ENCODE measurements at places on chromosomes 4 and X.

DNA sequence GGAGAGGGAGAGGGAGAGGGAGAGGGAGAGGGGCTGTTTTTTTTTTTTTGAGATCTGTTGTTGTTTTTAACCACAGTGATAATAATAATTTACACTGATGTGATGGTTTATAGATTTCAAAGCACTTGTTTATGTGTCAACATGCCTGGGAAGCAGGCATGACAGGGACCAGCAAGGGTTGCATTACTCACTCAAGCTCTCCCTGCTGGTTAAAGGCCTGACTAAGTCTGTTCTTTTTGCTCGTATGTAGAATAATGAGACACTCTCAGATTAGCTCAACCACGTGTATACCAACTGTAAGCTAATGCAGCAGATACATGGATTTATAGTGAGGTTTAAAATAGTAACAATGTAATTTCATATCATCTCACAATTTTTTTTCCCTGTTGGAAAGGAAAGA, 134.6 kb upstream of the BOD1L1 start:
- DNase-seq, result no peak

DNA sequence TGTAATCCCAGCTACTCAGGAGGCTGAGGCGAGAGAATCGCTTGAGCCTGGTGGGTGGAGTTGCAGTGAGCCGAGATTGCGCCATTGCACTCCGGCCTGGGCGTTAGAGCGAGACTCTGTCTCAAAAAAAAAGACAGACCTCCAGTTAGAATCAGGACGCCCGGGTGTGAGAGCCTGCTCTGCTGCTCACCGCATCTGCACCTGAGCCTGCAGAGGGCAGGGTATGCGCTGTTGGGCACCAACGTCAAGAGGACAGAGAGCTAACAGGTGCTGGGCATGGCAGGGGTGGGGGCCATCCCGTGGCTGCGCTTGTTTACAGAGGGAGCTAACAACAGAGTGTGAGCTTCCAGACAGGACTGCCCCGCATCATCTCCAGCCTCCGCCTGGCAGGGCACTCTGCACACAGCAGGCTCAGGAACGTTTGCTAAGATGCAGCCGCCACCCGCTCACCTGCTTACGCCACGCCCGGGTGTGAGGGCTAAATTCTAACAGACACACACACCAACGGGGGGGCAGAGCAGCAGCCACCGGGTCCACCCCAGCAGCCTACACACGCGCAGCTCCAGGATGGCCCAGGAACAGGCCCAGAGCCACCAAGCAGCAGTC, 50.0 kb upstream of the CPLX1 start:
- no peak for DNase-seq

- no peak for DNase-seq
Observed at GRCh38 chr4:141771889-141772830, 135.8 kb downstream of the IL15 start.

- DNase-seq, result no peak
Observed at GRCh38 chrX:84865113-84865512, 138.6 kb upstream of the APOOL start.

- no peak for DNase-seq
Observed at GRCh38 chr4:113732-114131, 10.6 kb upstream of the ZNF718 start.

GRCh38 chr4:1193206-1194009, 21.0 kb upstream of the SPON2 start:
- DNase-seq, result no peak

DNA sequence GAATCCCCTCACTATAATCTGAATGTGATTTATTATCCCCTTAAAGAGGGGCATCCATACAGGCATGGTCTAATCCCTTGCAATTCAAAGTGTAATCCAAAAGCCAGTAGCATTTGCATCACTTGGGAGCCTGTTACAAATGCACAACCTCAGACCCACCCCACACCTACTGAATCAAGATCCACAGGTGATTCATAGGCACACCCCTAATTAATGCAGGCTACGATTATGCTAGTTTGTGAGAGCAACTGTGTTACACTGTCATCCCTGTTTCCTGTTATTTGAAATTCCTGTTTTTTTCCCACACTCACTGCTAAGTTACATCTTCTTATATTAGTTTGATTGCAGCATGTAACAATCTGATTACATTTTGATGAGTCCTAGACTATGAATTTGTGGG, 120.0 kb downstream of the RAB28 start:
- no peak for DNase-seq

- DNase-seq, result no peak
Observed at GRCh38 chr4:166146806-166147540, 273.9 kb downstream of the TLL1 start.

- DNase-seq, result no peak
Observed at GRCh38 chr4:73870768-73871167, 1.6 kb downstream of the CXCL1 start.

GRCh38 chr4:128800701-128801284, 8.7 kb upstream of the JADE1 start:
- DNase-seq, result no peak

DNA sequence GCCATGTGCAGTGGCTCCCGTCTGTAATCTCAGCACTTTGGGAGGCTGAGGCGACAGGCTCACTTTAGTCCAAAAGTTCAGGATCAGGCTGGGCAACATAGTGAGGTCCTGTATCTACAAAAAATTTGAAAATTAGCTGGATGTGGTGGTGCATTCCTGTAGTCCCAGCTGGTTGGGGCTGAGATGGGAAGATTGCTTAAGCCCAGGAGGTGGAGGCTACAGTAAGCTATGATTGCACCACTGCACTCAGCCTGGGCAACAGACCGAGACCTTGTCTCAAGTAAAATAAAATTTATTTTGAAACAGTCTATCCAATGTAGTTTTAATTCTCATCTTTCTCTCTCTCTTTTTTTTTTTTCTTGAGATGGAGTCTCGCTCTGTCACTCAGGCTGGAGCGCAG, 21.1 kb downstream of the RBM10 start:
- DNase-seq, result no peak

DNA sequence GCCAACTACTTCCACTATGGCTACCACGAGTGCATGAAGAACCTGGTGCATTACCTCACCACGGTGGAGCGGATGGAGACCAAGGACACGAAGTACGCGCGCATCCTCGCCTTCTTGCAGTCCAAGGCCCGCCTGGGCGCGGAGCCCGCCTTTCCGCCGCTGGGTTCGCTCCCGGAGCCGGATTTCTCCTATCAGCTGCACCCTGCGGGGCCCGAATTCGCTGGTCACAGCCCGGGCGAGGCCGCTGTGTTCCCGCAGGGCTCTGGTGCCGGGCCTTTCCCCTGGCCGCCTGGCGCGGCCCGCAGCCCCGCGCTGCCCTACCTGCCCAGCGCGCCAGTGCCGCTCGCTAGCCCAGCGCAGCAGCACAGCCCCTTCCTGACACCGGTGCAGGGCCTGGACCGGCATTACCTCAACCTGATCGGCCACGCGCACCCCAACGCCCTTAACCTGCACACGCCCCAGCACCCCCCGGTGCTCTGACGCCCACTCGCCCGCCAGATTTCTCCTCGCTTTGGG, 2.1 kb downstream of the HELT start:
- DNase-seq, result no peak

DNA sequence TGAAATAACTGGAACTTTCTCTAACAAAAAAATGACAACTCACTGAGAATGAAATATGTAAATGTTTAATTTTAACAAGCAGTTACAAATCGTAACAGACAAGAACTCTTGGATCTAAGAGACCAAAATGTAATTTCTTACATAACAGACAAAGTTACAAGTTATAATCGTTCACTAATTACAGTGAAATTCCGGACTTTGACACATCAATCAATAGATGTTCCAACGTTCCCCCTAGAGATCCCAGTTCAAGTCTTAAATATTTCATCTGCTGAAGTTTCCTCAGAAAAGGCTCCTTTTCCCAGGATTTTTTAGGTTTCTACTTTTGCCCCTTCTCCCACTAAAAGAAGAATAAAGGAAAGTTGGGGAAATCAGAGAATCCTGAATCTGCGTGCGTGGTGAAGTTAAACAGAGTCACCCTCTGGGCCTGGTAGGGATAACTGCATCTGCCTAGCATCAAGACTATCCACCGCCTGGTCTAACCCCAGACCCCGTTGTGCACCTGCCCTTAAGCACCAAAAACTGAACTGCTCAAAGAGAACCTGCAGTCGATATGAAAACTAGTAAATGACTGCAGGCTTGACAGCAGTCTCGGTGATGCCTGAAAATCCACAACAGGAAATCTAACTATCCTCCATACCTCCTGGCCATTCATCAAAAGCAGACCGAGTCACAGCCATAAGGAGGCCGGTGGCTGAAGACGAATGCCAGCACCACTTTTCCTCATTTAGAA, 2.3 kb downstream of the IRF2 start:
- no peak for DNase-seq

DNA sequence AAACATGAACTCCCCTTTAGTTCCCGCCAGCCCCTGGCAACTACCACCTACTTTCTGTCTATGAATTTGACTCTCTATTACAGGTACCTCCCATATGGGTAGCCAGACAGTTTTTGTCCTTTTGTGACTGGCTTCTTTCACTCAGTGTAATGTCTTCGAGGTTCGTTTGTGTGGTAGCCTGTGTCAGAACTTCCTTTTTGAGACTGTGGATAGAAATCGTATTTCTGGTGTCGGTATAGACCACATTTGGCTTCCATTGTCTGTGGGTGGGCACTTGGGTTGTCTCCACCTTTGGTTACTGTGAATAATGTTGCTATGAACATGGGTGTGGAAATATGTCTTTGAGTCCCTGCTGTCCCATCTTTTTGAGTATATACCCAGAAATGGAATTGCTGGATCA, 5.4 kb upstream of the CLDN34 start:
- no peak for DNase-seq

DNA sequence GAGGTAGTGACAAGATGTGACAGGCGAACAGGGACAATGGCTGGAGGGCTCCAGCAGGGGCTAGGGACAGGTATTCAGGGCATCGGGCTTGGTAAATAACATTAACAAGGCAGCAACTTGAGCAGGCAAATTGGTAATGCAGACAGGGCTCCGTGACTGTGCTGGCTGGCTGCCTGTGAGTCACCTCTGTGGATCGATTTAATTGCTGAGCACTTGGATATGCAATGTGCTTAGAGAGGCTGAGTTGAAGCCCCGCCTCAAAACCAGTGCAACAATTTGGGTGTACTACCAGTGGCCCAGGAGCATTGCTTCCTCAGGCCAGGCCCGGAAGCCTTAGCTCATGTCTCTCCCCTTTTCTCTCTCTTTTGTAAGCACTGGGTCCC, 19.5 kb downstream of the CNGA2 start:
- no peak for DNase-seq

DNA sequence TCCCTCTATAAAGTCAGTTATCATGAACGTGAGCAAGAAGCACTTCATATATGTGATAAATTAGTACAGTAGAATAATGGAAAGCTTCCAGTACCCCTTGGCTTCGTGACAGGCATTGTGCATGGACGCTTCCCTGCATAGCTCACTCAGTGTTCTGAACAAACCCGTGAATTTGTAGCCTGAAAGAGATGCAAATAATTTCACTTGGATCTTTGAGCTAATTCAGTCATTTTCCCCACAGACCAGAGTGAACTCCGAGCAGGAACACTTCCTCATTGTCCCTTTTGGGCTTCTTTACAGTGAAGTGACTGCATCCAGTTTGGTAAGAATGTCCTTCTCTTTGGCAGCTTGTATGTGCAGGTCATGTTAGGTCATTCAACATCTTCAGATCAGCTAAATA, 50.1 kb downstream of the ADD1 start:
- no peak for DNase-seq

DNA sequence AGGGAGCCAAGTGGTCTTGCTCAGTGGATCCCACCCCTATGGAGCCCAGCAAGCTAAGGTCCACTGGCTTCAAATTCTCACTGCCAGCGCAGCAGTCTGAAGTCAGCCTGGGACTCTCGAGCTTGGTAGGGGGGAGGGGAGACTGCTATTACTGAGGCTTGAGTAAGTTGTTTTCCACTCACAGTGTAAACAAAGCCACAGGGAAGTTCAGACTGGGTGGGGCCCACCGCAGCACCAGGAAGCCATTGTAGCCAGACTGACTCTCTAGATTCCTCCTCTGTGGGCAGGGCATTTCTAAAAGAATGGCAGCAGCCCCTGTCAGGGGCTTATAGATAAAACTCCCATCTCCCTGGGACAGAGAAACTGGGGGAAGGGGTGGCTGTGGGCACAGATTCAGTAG, 721.0 kb upstream of the NDST4 start:
- no peak for DNase-seq

DNA sequence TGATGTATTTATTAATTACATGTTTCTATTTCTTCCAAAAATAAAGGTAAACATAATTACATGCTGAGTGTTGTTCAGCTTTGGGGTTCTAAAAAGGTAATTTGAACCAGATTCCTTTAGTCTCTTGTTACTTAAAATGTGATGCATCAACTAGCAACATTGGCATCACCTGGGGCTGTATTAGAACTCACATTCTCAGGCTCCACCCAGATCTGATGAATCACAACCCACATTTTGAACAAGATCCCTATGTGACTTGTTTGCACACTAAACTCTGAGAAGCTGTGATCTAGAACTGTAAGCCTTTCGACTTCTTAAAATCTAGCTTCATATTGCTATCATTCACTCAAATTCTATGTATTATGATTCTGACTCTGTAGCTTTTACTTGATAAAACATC, 23.0 kb upstream of the HS3ST1 start:
- no peak for DNase-seq

GRCh38 chr4:154417373-154417673, 74.3 kb downstream of the DCHS2 start:
- no peak for DNase-seq

DNA sequence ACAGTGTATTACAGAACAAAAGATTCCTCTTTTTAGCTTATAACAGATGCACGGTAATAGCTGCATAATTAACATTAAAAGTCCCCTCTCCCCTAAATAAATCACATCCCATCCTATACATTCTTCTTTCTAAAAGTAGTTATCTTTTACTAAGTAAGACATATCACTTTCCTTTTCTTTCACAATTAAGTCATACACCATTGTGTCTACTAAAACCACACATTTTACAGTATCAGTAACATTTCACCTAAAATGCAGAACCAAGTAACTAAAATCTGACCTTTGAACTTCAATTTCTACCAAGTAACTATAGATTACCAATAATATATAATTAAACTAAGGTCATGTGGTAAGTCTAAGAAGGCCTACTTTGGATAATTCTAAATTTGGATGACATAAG, 14.2 kb downstream of the DHX15 start:
- DNase-seq, result no peak

DNA sequence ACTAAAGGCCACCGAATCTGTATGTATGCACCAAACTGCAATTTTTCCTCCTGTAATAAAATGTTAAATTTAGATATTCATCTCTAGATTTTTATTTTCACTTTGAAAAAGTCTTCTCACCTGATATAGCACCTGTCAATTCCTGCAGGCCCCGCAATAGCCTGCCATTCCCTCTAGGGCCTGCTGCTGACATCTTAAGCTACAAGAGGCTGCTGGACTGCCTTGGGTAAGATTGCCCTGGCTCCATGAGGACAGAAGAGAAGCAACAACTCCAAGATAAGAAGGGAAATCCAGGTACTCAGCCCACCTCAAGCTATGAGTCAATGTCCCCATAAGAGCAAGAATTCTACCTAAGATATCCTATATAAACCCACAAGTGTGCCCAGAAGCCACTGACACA, 230.2 kb upstream of the AGTR2 start:
- DNase-seq, result no peak

- DNase-seq, result no peak
Observed at GRCh38 chrX:24245202-24245601, 68.7 kb downstream of the SUPT20HL2 start.

Data from C1 segment of cervical spinal cord (tissue), 14 donors.